ENCODE measurements at places on chromosomes 11 and 22.
A peak's percentile ranks its signal among the peaks of the same experiment; 100 is the strongest.

GRCh38 chr11:2447253-2447950 lies 2.6 kb downstream of the KCNQ1 start:
- no peak for DNase-seq

GRCh38 chr22:46929046-46929709 lies 166.7 kb downstream of the TBC1D22A start:
- DNase-seq, result peak; percentile 85

DNA sequence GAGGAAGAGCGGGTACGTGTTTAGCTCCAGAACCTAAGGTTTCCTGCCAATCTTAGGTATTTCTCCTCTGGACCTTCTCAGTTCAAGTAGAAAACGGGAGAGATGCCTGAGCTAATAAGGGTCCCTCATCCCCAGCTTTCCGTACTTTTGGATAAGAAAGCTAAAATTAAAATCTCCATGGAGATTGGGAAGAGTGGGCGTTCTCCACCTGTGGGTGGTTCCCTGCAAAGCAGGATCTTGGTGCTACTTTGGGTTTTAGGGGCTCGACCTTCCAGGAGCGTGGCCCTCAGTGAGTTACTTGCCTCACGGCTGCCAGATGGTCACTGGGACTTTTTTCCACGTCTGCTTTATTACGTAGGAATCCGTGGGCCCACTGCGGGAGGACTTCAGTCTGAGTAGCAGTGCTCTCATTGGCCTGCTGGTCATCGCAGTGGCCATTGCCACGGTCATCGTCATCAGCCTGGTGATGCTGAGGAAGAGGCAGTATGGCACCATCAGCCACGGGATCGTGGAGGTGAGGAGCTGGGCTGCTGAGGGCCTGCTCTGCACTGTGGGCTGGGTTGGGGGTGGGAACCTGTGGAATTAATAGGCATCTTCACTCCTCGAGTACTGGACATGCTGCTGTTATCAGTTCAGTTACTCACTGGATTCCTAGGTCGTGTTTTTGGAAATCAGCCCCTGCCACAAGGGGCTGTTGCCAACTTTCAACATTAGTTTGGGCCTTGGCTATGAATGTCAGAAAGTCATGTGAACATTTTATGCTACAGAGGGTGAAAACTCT lies 17.8 kb upstream of the ST14 start:
- DNase-seq, result no peak

- peak; percentile 84 for DNase-seq
Measured at GRCh38 chr11:6864438-6864837, 1.6 kb downstream of the OR10A2 start.

- no peak for DNase-seq
Measured at GRCh38 chr11:104692751-104693150, 205.5 kb downstream of the CASP12 start.

- DNase-seq, result no peak
Measured at GRCh38 chr11:122186439-122187080, 70.5 kb upstream of the BLID start.

GRCh38 chr22:34808618-34809017 lies 257.3 kb upstream of the ISX start:
- DNase-seq, result no peak

DNA sequence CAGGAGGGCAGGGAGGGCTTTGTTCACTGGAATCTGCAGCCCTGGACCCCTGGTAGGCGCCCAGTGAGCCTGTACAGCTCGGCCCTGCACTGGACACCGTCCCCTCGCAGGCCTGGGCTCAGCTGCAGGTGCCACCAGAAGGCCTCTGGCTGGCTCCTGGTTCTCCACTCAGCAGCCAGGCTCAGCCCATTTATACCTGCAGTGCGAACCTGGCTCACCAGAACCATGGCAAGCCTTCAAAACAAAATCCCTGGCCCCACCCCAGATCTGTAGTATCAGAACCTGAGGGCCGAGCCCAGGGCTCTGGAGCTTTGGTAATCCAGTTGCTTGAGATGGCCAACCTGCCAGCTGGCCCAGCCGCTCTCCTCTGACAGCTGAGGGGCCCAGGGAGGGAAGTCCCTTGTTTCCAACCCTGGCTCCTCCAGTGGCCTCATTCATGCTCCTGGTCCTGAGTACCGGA lies 870 bp upstream of the FREY1 start:
- DNase-seq, result no peak

- DNase-seq, result no peak
Measured at GRCh38 chr11:13784855-13785254, 116.4 kb downstream of the FAR1 start.

DNA sequence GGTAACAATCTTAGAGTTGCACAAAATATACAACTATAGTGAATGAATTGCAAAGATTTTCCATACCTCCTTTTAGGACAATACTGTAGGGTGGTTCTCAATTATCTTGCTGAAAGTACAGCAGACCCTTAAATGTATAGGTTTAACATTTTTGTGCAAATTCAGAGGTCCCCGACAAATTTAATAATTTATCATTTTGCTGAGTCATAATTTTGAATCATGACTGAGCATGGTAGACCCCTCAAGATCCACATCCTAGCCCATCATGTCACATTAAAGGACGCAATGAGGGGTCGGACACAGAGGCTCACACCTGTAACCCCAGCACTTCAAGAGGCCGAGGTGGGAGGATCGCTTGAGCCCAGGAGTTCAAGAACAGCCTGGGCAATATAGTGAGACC lies 43.5 kb downstream of the OSBP start:
- no peak for DNase-seq

All from COLO829 (cell line).